Liver (tissue), 10 donors: ENCODE measurements at places on chromosomes 4 and X. TPM values are rescaled to one million over a fixed set of nuclear protein-coding genes. Genes with fewer than 3 reads are reported as not detected.

GRCh38 chrX:136204571-136204970 is 46.6 kb downstream of the MAP7D3 start:
- DNase-seq: no peak

DNA sequence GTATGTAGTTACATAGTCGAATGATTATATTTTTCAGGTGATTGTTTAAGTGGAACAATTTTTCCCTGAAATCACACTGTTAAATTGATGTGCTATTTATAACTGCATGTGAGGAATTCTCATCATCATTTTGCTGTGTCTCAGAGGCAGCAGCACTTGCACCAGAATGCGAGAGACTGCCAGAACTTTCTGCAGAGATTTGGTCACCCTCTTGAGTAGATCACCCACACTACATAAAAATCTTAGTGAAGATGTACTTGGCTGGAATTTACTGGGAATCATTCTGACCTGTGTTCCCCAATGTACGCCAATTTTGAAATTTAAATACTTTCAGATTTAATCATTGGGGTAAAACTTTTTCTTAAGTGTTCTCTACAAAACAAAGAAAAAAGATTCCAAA is 5.4 kb downstream of the UGT2B4 start:
- no peak for DNase-seq

DNA sequence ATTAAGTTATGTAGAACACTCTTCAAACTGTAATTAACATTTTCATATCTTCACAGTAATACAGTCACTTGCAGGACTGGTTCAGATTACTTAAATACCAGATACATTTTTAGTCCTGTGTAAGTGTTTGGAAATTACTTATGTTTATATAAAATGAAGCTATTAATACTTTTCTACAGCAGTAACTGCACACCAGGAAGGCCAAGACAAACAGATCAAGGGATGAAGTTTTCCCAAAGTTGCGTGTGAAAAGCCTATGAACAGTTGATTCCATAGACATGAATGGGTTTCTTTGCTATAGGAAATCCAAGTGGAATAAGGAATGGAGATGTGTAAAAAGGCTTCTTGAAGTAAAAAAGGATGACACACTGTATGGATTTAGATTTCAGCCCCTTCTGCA is 28.9 kb upstream of the DRP2 start:
- no peak for DNase-seq

DNA sequence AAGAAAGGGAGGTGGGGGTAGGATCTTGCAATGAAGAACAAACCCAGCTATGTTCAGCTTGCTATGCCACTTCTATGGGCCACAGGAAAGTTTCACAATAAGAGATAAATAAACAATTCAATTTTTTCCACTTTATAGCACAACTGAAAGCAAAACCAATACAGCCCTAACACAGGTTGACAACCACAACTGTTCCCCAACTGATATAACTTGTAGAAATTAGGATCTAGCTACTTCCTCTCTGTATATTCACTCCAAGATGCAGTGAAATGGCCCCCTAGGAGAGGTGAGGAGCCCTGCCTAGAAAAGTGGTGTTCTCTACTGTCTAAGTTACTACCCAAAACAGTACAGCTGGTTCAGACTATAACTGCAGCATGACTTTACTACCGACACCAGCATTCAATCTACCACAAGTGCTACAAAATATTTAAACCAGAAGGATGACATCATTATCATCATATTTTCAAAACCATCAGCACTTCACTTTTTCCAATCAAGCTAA is 77.0 kb downstream of the FBXW7 start:
- DNase-seq: no peak

GRCh38 chr4:11625211-11625610 is 196.5 kb upstream of the HS3ST1 start:
- no peak for DNase-seq

DNA sequence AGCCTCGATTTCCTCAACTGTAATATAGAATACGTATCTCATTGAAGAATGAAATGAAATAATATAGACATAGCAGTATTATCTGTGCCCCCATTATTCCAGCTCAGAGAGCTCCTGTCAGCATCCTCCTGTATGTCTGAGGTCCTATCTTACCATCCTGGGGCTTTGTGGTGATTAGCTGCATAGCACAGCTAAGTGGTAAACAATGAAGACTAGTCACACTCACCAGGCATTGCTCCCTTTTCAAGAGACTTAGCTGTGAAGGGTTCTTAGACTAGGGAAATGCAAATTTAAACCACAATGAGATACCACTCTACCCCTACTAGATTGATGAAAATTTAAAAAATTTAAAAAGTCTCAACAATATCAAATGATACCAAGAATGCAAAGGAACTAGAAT is 172.9 kb downstream of the SLC39A8 start:
- no peak for DNase-seq

- DNase-seq: no peak
These were observed 28.2 kb downstream of the FAM149A start for GRCh38 chr4:186132577-186133242.

- no peak for DNase-seq
These were observed 173.7 kb upstream of the FAT4 start for GRCh38 chr4:125140966-125141495.

DNA sequence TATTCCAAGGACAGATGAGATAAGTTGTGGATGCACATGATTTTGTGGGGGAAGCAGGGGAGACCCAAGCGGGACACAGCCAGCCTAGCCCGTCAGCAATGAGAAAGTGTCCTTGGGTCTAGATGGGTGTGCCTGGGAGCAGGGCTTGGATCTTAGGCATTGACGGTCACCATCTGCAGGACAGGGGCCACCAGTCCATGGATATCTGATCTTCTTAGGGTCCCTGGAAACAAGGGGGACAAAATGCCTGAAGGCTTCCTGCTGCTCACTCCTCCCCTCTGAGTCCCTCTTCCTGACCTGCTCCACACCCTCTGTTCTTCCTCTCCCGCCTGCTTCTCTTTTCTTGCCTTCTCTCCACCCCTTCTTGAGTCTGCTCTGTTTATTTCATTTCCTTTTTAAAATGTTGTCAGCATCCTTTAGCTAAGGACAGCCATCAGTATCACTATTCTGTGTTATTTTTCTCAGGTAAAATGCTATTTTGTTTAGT is 298.4 kb downstream of the RAPGEF2 start:
- DNase-seq: no peak

DNA sequence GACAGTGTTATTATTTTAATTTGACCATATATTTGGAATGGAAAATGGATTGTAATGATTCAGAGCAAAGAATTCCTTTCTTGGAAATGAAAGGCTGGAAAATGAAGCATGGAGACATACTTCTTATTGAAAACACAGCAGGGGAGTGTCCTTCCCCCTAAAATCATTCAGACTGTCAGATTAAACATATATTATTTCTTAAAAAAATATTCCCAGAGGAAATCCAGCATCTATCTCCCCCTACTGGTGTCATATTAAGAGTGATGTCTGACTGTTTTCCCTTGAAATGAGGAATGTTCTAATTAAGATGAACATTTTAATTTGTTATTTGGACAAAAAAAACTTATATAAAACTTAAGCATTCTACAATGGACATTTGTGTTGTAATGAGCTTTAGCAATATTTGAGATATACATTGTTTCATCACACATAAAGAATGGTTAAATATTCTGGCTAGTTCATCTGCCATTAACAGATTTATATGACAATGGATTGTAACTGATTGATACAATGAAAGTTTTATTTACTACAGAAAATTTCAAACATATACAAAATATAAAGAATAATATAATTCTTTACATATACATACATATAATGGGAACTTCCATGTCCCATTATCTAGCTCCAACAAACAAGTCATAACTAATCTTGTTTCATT is 264.6 kb downstream of the SPRY1 start:
- DNase-seq: no peak

DNA sequence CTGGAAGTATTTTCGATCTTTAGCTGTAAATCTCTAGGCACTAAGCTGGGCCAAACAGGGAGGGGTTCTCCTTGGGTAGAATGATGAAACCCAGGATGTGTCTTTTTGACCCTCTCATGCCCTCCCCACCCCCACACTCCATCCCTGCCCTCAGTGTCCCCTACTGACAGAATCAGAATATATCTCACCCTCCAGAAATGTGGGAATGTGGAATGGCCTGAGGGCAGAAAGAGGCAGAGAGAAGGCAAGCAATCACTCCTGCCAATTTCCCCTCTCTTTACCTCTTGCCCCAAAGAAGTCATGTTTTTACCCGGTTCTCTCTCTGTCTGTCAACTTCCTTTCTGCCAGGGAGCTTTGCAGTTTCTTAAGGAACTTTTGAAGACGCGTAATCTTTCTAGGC is 34.4 kb downstream of the RAP2C start:
- no peak for DNase-seq

DNA sequence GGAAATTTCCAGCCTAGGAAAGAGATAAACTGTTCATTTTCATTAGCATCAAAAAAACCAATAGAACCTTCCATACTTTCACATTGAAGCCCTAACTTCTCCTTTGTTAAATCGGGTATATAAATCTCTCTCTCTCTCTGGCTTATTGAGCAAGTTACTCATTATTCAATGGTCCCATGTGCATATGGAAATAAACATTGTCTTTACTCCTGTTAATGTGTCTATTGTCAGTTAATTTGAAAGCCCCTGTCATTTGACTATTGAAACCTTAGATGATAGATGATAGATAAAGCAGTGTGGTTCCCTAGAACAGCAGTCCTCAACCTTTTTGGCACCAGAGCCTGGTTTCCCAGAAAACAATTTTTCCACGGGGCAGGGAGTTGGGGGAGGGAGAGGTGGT is 46.8 kb downstream of the CENPVL3 start:
- DNase-seq: no peak

DNA sequence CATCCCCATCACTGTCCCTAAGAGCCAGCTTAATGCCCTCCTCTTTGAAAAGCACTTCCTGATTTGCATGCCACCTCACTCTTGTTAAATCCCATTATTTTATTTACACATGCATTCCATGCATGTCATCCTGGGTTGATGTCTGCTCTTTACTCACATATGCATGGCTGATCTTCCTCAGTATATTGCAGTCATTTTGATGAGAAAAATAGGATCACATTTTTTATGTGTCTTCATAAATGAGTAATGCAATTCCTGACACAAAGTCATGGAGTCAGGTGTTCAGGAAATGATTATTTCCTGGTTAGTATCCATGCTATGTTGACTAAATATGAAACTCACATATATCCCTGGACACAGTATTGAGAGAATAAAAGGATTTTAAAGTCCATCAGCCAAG is 204.7 kb downstream of the SLIT2 start:
- DNase-seq: no peak

GRCh38 chr4:184169225-184169867 is 48.3 kb downstream of the ENPP6 start:
- no peak for DNase-seq

DNA sequence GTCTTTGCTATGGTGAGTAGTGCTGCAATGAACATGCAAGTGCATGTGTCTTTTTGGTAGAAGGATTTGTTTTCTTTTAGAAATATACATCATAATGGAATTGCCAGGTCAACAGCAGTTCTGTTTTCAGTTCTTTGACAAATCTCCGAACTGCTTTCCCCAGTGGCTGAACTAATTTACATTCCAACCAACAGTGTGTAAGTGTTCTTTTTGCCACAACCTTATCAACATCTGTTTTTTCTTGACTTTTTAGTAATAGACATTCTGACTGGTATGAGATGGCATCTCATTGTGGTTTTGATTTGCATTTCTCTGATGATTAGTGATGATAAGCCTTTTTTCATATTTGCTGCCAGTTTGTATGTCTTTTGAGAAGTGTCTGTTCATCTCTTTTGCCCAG is 406.3 kb downstream of the DTHD1 start:
- no peak for DNase-seq

- DNase-seq: no peak
These were observed 11.3 kb downstream of the YTHDC1 start for GRCh38 chr4:68338625-68339024.

GRCh38 chr4:55393461-55394320 is 2.1 kb upstream of the TMEM165 start:
- no peak for DNase-seq

DNA sequence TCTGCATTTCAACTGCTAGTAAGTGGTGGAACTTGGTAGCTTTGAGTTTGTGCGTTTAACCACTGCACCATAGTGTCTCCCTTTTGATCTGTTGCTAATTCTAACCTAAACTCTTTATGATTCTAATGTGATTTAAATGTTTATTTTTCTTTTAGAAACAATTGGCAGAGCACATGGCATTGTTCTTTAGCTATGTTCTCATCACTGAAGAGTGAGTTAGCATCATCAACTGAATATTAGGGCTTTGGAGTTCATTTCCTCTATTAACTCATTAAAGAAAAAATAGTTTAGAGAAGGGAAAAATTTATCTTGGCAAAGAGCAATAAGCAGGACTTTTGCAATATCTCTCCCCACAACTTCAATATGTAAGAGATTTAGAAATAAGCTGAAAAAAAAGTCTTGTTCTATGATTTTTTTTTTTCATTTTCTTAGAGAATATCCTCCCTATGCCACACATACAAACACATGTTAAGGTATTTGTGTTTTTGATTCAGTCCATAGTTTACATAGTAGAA is 25.7 kb downstream of the CPEB2 start:
- no peak for DNase-seq

DNA sequence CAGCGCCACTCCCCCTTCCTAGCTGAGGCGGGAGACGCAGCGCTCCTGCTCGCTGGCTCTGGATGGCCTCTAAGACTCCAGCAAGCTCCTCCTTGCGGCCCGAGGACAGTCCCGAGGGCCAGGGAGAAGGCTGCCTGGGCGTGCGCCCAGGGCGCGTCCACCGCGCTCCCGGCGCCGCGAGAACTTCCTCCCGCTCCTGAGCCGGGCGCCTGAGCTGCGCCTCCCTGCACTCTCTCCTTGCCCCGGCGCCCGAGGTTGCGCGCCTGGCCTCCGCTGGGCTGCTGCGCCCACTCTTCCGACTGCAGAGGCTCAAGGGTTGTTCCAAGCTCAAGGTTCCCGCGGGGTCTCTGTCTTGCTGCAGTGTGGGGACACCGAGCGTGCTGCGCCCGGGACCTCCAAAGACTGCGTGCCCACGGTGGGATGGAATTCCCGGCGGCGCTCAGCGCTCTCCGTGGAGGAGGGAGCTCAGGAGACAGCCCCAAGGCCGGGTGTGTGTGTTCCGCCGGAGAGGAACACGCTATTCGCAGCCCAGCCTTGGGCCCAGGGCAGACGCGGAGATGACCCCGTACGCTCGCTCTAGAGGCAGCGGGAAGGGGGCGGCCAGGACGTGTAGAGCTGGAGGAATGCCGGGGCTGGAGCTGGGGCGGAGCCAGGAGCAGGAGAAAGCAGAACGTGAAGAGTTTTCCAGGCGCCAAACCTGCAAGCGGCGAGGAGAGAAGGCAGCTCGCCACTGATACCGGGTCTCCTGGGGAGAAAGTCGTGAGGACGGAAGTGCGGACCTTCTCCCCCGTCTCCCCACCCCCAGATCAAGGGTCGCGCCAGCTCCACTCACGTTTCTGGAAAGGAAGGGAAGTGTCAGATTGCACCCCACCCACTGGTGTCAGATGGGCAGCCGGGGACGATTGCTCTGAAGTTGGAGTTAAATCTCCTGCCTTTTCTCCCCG is at the start of gene ARHGAP6:
TSS of gene ARHGAP6 (minus strand) at position 753 of the 944 bp plus-strand sequence. CDS start 1,092 bp downstream, outside the sequence.
- DNase-seq: peak; percentile 35

GRCh38 chrX:129637217-129638109 is 17.3 kb downstream of the APLN start:
- DNase-seq: peak; percentile 60

Gene S100G
- total RNA-seq: not detected

Gene CXCR3
- 0.25 TPM for total RNA-seq

Gene TBX22
- total RNA-seq: not detected

Gene MAGEB2
- total RNA-seq: not detected

Gene EGF
- not detected for total RNA-seq

Gene KLHL34
- 0.14 TPM for total RNA-seq

Gene TMEM35A
- total RNA-seq: 0.08 TPM

Gene SH3TC1
- 34.6 TPM for total RNA-seq
